ENCODE measurements at places on chromosomes 5 and 9. TPM values are rescaled to one million over a fixed set of nuclear protein-coding genes. Genes with fewer than 3 reads are reported as not detected.

DNA sequence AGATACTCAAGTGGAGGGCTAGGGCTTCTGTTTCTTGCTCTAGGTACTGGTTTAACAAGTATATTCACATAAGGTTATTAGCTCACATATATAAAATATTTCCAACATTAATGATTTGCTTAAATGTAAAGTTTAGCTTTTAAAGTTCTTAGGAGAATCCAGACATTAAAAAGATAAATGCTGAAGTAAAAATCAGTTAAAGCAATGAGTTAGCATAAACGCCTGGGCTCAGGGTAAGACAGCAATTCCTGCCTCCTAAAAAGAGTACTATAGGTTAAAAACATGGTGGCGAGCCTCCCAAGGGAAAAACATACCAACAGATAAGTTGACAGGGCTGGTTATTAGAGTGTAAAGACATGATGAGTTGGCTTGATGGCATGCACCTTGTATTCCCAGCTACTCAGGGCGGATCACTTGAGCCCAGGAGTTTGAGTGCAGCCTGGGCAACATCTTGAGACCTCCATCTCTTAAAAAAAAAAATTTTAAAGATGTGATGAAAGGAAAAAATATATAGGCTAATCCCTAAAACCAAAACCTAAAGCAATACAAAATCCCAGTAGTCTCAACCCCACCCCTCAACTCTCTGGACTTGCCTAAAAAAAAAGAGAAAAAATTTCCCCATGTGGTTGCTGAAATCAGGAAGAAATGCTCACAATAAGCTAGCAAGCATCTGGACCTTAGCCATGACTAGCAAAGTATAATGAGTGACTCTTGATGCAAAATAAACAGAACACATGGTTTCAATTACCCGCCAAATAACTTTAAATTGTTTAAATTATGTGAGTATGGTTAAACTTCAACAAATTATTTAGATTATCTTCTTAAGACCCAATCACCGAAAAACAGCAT lies 3.6 kb downstream of the GOLPH3 start:
- peak; percentile 89 for DNase-seq

GRCh38 chr9:129549684-129550083 lies 71.2 kb downstream of the C9orf50 start:
- peak; percentile 69 for DNase-seq

DNA sequence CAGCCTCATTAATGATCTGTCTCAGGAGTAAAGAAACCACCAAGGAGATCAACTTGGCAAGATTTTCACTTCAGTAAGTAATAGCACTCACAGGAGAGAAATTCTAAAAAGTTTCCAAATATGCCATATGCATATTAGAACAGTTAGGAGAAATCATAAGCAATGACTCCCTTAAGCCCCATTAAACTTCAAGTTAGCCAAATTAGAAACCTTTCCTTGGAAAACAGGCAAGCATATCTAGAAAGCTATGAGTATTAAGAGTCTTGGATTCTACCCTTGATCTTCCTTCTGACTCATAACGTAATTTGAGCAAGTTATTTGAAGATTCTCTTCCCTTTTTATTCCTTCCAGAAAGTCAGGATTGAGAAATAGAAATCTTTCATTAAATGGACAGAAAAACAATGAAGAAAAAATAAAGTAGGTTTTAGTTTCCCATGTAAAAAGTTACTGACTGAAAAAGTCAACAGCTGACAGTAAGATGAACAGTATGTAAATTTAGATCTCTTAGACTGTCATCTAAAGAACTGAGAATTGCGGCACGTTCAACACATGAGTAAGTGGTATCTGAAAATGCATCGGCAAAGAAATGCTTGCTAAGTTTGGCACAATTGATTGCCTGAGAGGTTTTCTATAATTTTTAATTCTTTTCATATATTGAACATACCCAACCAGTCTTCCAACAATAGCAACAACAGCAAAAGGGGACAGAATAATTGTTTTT lies 565.7 kb upstream of the FTMT start:
- peak; percentile 42 for DNase-seq

FCN2 gene
- polyA plus RNA-seq, result not detected

F2R gene
- 4.6 TPM for polyA plus RNA-seq

CCDC180 gene
- 0.22 TPM for polyA plus RNA-seq

REXO4 gene
- polyA plus RNA-seq, result 22.1 TPM

DNA sequence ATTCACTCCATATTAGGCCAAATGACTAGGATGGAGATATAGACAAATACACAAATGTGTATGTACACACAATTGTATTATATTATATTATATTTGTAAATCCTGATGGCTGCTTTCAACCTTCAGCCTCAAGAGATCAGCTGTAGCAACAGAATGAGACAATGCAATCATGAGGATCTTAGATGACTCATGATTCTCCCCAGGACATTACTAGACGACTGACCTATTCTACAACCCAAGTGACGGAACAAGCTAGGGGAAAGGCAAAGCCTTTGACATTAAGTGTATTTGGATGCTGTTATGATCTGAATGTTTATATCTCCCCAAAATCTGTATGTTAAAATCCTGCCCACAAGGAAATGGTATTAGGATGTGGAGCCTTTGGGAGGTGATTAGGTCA lies 66.5 kb downstream of the COX7C start:
- peak; percentile 13 for DNase-seq

PPP3R2 gene
- polyA plus RNA-seq, result not detected

TNC gene
- 168 TPM for polyA plus RNA-seq

- DNase-seq, result peak; percentile 85
Measured at GRCh38 chr9:14924230-14925219, 14.3 kb upstream of the FREM1 start.

DNA sequence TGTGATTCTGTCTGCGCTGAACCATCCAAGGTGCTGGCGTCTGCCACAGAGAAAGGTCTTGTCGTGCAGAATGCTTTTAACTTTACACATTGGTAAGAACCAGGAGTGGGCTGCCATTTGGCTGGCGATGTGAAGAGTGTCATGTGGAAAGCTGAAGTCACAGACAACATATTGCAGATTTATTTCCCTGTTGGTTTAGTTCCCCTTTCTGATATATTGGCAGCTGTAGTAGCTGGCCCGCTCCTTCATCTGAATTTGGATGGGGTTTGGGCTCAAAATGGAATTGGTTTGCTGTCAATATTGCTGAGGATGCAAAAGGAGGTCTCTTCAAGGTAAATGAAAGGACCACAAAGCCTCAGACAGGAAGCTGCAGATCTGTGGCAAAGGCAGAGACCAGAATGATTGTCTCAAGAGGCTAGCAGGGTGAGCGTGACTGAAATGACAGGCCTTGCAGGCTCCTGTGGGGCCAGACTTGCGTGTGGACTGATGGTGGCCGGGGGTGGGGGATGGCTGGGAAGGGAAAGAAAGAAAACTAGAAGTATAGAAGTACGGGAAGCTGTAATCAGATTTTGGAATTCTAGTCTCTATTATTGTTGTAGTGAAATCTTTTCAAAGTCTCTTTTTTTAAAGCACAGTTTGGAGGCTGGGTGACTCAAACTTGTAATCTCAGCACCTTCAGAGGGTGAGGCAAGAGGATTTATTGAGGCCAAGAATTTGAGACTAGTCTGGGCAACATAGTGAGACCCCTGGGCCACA lies 25.1 kb upstream of the CD180 start:
- no peak for DNase-seq

GRCh38 chr5:42572313-42572712 lies 149.1 kb downstream of the GHR start:
- no peak for DNase-seq

GRCh38 chr5:137629646-137630045 lies 106.2 kb downstream of the KLHL3 start:
- peak; percentile 71 for DNase-seq

DNA sequence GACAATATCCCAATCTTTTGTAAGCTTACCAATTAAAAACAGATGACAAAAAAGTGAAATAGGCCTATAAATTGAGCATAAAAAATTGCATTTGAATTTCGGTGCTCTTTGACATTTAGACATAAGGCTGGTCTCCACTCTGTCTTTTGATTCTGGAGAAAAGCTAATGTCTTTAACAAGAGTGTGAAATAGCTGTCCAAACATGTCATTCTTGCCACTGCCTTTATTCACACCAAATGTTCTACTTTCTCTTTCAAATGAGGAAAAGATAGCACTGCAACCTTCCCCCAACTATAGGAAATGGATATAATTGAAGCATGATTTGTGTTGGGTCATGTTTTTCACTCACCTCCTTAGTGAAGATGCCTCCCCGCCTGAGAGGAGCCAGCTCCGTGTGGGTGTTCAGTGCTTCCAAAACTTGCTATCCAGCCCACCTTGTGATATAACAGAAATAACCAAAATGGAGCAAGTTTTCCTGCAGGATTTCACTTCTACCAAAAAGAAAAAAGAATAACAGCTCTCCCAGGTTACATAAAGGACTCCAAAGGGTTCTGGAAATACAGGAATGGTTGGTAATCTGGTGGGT lies 55.2 kb upstream of the STK32A start:
- DNase-seq, result no peak

- DNase-seq, result peak; percentile 61
Measured at GRCh38 chr5:172453986-172454357, 353 bp downstream of the SH3PXD2B start.

DNA sequence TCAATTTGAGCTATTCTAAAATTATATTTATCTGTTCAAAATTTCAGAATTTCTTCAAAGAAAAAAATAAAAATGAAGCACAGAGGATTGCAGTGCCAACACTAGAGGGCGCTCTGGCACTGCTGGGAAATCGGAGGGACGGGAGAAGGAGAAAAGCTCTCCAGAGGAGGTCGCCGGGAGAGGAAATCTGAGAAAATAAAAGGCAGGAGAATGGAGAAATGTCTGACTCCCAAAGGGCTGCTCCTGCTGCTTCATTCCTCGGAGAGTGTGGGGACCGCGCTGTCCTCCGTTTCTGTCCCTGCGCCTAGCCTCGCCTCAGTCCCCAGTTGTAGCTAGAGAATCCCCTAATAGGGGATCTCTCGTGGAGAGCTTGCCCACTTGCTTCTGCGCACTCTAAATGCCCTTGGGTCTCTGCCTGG lies 40.0 kb upstream of the ARSB start:
- peak; percentile 74 for DNase-seq

All from GM23248 (cell line).